ENCODE measurements at places on chromosomes 4 and X.
A peak's percentile ranks its signal among the peaks of the same experiment; 100 is the strongest.

GRCh38 chr4:112060212-112060611, 85.0 kb upstream of the FAM241A start:
- no peak for DNase-seq

DNA sequence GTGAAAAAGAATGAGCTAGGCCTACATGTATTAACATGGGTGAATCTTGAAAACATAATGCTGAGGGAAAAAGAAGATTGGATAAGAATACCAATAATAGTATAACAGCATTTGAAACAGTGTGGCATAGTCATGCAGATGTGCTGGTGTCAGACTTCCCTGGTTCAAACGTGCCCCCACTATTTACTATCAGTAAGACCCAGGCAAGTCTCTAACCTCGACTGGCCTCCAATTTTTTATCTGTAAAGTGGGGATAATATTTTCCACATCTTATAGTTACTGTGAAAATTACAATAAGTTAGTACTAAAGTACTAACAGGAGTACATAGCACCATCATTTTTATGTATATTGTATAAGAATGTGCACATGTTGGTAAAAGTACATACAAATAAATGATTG, 17.0 kb upstream of the SLAIN2 start:
- DNase-seq = no peak

GRCh38 chrX:68808686-68809357, 20.0 kb upstream of the EFNB1 start:
- DNase-seq = no peak

- DNase-seq = no peak
These were observed 41.5 kb downstream of the GPRIN3 start for GRCh38 chr4:89266128-89266527.

- DNase-seq = no peak
These were observed 1.8 kb downstream of the NLGN4X start for GRCh38 chrX:6226596-6227452.

GRCh38 chr4:41719417-41719816, 29.1 kb downstream of the PHOX2B start:
- DNase-seq = no peak

DNA sequence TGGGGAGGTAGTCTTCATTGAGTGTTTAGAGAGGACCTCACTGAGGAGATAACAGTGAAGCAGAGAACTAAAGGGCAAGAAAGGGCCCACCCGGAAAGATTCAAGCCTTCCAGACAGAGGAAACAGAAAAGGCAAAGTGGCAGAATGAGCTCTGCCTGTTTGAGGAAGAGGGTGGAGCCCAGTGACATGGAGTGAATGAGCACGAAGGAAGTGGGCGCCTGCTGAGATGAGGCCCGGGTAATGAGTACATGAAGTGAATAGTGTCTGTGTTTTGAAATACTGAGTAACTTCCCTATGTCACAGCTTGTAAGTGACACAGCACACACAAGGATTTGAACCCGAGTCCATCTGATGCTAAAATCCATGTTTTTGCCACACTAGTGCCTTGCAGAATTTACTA, 32.5 kb upstream of the TLR2 start:
- DNase-seq = peak; percentile 36

All from stimulated activated CD4-positive, alpha-beta T cell treated with anti-CD3 and anti-CD28 coated beads, Interleukin-12 subunit alpha, Interleukin-12 subunit beta, amount 100 ng/mL, for 4 hours (primary cell).